ENCODE measurements at places on chromosomes 5 and 9.

GRCh38 chr9:96140296-96141127 is 161.5 kb downstream of the HSD17B3 start:
- no peak for DNase-seq

GRCh38 chr5:158195416-158196210 is 336.7 kb upstream of the CLINT1 start:
- no peak for DNase-seq

- no peak for DNase-seq
These were observed 568.5 kb upstream of the RIOK2 start for GRCh38 chr5:97751540-97751939.

- DNase-seq: no peak
These were observed 302.4 kb downstream of the PDE4D start for GRCh38 chr5:59591162-59591561.

GRCh38 chr5:39578887-39579497 is 154.2 kb upstream of the DAB2 start:
- no peak for DNase-seq

DNA sequence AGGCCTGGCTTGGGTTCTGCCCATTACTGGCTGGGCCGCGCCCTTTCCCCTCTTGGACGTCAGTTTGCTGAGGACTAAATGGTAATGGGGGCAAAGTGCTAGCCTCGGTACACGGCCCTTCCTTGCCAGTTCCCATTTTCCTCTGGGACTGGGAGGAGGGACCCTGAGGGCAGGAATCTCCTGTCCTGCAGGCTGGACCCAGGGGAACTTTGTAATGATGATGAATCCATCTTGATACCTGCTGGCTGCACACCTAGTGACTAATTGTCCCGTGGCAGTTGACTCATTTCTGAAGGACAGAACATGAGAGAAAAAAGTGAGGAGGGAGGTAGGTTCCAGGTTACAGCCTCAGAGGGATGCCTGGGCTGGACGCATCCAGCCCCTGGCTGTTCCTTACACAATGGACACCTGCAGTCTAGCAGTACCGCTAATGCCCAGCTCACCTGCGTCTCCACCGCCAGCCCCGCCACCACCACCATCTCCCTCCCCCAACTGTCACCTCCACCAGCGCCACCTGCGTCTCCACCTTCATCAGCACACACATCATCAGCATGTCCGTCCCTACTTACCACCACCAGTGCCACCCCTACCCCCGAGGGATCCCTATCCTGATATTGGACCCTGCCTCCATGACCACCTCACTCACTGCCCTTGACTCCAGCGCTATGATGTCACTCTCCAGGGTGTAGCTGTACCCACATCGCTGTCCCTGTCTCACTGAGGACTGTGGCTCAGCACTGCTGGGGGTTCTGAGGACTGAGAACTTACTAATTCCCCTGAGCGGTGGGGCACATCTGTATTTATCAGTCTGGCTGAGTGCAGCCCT is 4.3 kb downstream of the CDHR2 start:
- DNase-seq: no peak
